MCF 10A (cell line): ENCODE measurements at places on chromosomes 4 and X. TPM values are rescaled to one million over a fixed set of nuclear protein-coding genes. Genes with fewer than 3 reads are reported as not detected.

The SLIT2 gene
- total RNA-seq: 8.4 and 10.2 TPM in 2 replicates

DNA sequence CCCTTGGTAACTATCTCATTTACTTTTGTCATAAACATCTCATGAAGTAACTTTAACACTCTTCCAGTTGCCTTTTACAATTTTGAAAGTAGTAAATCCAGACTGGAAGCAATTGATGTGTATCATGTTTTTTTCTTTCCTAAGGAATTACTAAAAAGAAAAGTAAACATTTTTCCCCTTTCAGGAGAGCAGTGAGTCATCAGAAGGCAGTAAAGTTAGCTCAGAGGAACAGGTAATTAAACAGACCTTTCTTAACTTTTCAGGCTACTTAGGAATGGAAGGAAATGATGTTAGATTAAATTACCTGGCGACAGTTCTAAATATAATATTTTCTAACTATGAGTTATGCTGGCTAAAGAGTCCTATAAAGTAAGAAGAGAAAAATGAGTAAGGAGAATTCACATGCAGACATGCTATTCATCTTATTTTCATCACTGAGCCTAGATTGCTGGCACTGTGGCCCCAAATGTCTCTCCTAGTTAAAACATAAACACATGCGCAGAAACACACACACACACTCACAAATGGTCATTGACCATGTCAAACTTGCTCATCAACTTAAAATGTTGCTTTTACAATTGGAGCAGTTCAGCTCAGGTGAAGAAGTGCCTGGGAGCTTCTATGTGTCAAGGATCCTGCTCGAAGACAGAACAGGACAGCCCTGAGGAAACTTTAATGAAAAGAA, 9.3 kb downstream of the DMP1 start:
- H3K4me3 ChIP-seq: no peak overlapping the region
- H3K4me1 ChIP-seq: peaks cover 24% of the 10 kb centered on the region
- peak; percentile 53 for DNase-seq
- H3K27me3 ChIP-seq: peaks cover 9% of the 10 kb centered on the region
- no peaks in the 10 kb centered on the region for H3K36me3 ChIP-seq

- H3K4me3 ChIP-seq: no peak overlapping the region
- peaks cover 9% of the 10 kb centered on the region for H3K4me1 ChIP-seq
- no peak overlapping the region for H3K27ac ChIP-seq
- H3K36me3 ChIP-seq: no peaks in the 10 kb centered on the region
Measured at GRCh38 chr4:123346951-123347350, 49.6 kb upstream of the SPRY1 start.

DNA sequence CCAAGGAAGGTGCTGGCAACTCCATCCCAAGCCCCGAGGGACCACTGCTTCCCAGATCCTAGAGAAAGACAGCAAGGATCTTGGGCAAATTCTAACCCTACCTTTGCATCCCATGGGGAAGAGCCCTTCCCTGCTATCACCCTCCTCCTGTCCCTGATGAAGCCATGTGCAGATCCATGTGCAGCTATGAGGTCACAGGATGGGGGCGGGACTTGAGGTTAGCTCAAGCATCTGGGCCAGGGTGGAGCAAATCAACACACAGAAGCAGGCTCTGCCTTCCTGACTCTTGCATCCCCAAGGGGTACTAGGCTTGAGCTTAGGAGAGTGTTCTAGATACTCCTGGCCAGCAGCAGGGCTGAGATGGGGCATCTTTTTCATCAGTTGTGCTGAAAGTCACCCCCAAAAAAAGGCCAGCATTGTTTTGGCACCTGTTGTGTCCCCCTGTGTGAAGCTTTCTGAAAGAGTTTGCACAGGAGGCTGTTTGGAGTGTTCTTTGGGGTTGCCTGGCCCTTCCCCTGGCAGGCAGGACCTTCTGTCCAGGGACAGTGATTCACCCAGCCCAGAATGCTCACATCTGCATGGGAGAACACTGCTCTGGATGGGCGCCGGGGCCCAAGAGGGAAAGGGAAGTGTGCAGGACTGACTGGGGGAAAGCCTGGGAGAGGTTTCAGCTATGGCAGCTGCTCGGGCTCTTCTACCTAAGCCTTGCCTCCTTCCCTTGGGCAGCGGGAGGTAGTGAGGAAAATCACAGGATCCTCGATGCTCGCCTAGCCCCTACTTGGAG, 50.8 kb downstream of the PRPS1 start:
- peaks cover 14% of the 10 kb centered on the region for H3K36me3 ChIP-seq
- peak overlapping the region; percentile 96 for H3K27ac ChIP-seq
- peaks cover 38% of the 10 kb centered on the region for H3K4me1 ChIP-seq
